Testis (tissue), 5 donors: ENCODE measurements at places on chromosomes 4 and X.

DNA sequence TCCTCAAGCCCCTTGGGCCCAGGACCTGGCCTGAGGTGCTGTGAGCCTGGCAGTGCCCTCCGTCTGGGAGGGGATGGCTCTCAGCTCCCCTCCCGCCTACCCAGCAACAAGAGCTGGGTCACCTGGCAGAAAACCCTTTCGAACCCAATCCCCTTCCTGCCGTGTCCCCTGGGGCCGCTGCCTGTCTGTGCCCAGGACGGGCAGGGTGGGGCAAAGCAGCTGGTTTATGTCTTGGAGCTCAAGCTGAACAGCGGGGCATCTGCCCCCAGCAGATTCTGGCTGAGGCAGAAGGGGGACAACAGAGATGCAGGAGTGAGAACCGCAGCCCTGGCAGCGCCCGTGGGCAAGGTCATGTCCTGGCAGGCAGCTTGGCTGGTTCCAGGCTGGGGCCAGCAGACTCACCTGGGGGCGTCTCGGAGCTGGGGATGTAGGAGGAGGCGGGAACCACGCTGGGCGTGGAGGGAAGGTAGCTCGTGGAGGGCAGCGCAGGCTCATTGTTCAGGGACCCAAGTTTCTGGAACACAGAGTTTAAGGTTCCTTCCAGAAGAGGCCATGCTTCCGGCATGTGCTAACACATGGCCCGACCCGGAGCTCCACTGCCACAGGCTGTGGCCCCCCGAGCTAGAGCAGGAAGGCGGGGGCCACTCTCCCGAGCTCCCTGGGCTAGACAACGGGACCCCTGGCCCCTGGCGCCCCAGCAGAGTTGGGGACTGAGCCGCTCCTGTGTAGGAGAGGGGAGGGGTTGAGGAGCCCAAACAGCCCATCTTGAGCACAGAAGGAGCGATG is 24.2 kb downstream of the NELFA start:
- no peak for DNase-seq
- no peaks in the 10 kb centered on the region for H3K36me3 ChIP-seq
- H3K27me3 ChIP-seq: no peaks in the 10 kb centered on the region
- H3K4me1 ChIP-seq: peaks cover 7% of the 10 kb centered on the region
- no peak overlapping the region for H3K27ac ChIP-seq

DNA sequence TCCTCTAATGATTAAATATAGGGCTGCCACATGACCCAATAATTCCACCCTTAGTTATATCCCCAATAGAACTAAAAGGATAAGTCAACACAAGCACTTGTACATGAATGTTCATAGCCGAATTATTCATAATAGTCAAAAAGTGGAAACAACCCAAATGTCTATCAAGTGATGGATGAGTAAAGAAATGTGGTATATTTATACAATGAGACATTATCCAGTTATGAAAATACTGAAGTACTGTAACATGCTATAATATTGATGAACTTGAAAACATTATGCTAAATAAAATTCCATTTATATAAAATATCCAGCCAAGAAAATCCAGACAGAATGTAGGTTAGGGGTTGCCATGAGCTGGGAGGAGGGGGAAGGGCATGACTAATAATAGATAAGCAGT is 436.7 kb upstream of the AADAT start:
- DNase-seq: no peak
- H3K4me3 ChIP-seq: no peak overlapping the region
- no peaks in the 10 kb centered on the region for H3K36me3 ChIP-seq
- H3K4me1 ChIP-seq: no peaks in the 10 kb centered on the region
- no peaks in the 10 kb centered on the region for H3K27me3 ChIP-seq
- H3K27ac ChIP-seq: no peak overlapping the region

DNA sequence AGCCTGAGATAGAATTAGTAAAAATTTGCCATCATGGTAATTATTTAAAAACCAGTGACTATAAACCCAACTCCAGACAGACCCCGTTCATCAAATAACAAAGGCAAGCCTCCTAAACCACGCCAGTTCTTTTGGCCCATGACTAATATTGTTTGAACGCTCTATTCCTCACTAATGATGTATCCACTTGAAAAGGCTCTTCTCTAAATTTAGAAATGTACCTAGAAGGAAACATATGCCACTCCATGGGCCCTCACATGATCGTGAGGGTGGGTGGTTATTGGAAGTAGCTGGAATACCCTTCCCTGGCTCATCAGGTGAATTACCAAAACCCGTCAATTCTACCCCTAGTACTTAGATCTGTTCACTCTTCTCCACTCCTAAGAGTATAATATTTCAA is 249.2 kb downstream of the COL25A1 start:
- no peaks in the 10 kb centered on the region for H3K4me1 ChIP-seq
- no peak overlapping the region for H3K27ac ChIP-seq
- H3K27me3 ChIP-seq: no peaks in the 10 kb centered on the region

- peak; percentile 32 for DNase-seq
- H3K4me1 ChIP-seq: peaks cover 4% of the 10 kb centered on the region
- H3K4me3 ChIP-seq: peak within 1 kb of the TSS; percentile 77
- H3K27me3 ChIP-seq: no peaks in the 10 kb centered on the region
These were observed at the start of gene PABPC4L for GRCh38 chr4:134201216-134202161. TSS of gene PABPC4L (minus strand) at chr4:134201789. CDS start at chr4:134201019, 770 bp downstream.

GRCh38 chrX:32533848-32534247 is 677.5 kb downstream of the DMD start:
- no peak overlapping the region for H3K4me3 ChIP-seq
- H3K36me3 ChIP-seq: no peaks in the 10 kb centered on the region
- no peak for DNase-seq
- H3K27me3 ChIP-seq: no peaks in the 10 kb centered on the region

DNA sequence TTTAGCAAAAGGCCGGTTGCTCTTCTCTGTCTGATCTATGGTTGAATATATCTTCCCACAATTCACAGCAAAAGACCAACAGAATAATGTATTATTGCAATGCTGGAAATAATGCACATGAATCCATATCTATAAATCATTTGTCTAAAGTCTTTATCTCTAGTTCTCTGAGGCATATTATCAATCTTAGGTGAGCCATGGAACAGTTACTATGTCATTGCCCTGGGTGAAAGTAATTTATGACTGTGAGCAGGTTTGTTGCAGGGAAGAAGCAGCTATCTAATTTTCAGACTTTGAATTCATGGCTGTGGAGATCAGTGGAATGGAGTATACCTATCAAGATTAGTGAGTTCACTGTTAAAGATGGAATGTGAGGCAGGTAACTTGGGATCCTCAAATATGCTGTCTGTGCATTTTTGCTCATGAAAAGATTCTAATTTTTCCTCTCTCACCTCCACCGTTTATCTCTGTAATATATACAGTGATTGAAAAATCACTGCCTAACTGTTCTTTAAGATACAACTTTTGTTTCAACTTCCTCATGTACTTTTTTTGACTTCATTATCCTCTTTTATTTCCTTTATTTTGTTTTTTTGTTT is 256.8 kb upstream of the ARSJ start:
- H3K4me1 ChIP-seq: no peaks in the 10 kb centered on the region
- no peak overlapping the region for H3K4me3 ChIP-seq
- no peaks in the 10 kb centered on the region for H3K36me3 ChIP-seq
- H3K27me3 ChIP-seq: no peaks in the 10 kb centered on the region
- no peak for DNase-seq

GRCh38 chrX:101287402-101287801 is 3.7 kb downstream of the TAF7L start:
- no peak overlapping the region for H3K27ac ChIP-seq
- DNase-seq: no peak
- no peaks in the 10 kb centered on the region for H3K4me1 ChIP-seq
- H3K4me3 ChIP-seq: no peak overlapping the region
- no peaks in the 10 kb centered on the region for H3K27me3 ChIP-seq
